ENCODE measurements at places on chromosomes 5 and 9.
A peak's percentile ranks its signal among the peaks of the same experiment; 100 is the strongest.

DNA sequence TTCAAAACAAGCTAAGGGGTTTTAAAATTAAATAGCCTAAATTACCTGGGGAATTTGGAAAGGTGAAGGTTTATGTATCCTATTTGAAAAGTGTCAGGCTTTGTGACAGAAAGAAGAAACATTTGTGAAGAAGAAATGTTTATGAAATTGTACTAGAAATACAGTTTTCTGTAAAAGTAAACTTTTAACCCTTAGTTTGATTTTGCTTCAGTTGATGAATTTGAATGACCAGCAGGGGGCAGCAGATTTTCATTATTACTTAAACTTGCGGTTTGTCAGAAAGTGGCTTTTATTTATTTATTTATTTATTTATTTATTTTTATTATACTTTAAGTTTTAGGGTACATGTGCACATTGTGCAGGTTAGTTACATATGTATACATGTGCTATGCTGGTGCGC lies 58.1 kb downstream of the NNT start:
- peak; percentile 57 for DNase-seq

- no peak for DNase-seq
Measured at GRCh38 chr9:107907715-107908114, 418.1 kb upstream of the KLF4 start.

GRCh38 chr5:113939988-113940387 lies 421.9 kb upstream of the KCNN2 start:
- DNase-seq, result peak; percentile 49

DNA sequence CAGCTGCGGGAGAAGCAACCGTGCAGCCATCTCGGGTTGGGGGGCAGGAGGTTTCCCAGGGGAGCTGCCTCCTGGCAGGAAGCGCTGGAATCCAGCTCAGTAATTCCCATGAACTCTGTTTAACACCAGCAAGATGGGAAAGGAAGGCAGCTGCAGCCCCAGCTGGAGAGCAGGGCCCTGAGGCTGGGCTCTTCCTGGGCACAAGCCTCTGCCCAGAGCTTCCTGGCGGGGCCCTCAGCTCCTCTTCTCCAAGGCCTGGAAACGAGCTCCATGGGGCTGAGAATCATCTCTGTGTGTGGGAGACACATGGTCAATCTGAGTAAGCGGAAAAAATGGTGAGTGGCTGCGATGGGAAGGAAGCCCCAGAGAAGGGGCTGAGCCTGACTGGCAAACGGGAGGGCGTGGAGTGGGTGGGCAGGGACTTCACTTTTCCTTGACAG lies 6.3 kb downstream of the MRPL36 start:
- DNase-seq, result no peak

- peak; percentile 14 for DNase-seq
Measured at GRCh38 chr5:153520952-153521351, 30.5 kb downstream of the GRIA1 start.

- DNase-seq, result no peak
Measured at GRCh38 chr5:112684121-112684520, 53.6 kb upstream of the APC start.

GRCh38 chr5:6291961-6292360 lies 86.4 kb downstream of the MED10 start:
- DNase-seq, result peak; percentile 18

GRCh38 chr9:74281674-74282073 lies 215.5 kb upstream of the RORB start:
- peak; percentile 6 for DNase-seq

DNA sequence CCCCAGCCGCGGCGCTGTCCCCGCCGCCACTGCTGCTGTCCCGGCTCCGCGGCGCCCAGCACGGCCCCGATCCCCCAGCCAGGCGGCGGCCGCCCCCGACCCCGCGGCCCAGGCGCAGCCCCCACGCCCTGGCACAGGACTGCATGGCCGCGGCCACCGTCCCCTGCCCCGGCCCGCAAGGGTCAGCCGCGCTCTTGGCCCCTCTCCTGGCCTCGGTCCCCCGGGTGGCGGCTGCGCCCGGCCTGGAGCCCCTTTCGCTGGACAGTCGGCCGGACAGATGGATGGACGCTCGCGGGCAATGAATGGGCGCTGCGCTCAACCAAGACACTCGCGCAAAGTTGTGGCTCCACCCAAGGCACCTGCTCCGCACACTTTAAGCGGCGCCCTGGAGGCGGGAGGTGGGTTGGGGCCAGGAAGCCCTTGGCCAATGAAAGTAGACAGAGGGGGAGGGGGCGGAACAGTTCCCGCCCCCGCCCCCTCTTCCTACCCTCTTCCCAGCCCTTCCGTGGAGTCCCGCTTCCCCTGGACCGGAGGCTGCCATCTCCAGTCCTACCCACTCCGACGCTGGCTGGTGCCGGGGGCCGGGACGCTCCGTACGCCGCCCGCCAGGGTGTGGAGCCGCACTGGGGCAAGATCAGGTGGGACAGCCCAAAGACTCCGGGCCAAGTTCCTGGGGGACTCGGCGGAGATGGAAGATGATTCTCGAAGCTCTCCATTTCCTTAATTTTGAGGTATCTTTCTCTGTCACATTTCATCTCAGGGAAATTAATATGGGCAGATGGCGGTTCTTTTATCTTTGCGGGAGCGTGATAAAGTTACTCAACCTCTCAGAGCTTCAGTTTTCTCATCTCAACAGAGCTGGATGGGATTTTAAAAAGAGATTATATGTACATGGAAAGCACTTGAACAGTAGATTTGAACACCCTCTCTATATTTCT lies at the start of gene GLDC:
TSS of gene GLDC (minus strand) at position 375 of the 938 bp plus-strand sequence. CDS start at position 145, 230 bp downstream.
- peak; percentile 41 for DNase-seq

DNA sequence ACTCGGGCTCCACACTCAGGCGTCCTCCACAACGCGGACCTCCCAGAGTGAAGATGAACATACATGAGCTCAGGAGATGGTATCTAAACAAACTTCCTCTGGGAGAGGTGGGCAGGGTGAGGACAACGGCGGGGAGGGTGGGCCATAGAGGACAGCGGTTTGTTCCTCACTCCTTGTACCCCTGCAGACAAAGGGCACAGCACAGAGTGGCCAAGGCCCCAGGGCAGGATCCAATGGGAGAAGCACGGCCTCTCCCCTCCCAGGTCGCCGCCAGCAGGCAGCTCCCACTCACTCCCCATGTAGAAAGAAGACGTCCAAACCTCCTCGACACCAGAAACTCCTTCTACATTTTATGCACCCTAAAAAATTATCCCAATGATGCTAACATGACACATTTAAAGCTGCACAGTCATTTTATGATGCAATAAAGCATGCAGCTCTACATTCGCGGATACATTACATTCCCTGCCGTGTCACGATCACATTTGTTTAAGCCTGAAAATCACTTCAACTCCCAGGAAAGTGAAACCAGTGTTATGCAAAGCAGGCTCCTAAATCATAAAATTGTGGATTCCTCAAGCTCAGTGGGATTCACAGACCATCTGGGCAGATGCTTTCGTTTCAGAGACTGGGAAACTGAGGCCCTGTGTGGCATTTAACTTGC lies 87.5 kb upstream of the SARDH start:
- DNase-seq, result peak; percentile 23

GRCh38 chr9:19496321-19497050 lies 87.7 kb downstream of the ACER2 start:
- DNase-seq, result no peak

GRCh38 chr9:35271637-35272036 lies 109.8 kb downstream of the UNC13B start:
- DNase-seq, result peak; percentile 7

DNA sequence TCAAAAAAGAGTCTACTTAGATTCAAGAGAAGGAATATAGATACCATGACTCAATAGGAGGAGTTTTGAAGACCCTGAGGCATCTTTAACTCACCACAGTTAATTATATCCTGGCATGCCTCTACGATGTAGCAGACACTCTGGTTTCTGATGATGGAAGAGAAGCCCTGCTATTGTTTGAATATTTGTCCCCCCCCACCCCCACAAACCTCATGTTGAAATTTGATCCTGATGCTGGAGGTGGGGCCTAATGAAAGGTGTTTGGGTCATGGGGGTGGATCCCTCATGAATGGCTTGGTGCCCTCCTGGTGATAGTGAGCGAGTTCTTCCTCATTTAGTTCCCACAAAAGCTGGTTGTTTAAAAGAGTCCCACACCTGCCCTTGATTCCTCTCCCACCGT lies 147.9 kb upstream of the TBCA start:
- peak; percentile 67 for DNase-seq

- DNase-seq, result no peak
Measured at GRCh38 chr5:1563617-1564181, 39.9 kb upstream of the LPCAT1 start.

DNA sequence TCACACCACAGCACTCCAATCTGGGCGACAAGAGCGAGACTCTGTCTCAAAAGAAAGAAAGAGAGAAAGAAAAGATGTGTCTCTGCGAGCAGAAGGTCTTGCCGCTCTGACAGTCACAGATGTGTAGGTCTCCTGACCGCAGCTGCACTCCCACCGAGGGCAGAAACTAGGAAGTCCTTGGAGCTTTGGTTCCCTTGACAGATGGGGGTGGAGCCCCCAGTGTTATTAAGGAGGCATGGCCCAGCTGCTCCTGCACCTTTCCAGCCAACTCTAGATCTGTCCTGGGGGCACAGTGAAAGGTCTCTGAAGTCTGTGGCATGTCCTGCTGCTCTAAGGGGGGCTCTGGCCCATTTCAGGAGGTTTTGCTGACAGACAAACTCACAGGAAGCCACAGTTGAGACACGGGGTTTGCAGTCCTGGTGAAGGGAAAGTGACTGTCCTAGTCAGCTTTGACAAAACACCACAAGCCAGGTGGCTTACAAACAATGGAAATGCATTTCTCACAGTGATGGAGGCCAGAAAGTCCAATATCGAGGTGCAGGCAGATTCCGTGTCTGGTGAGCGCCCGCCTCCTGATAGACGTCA lies 9.0 kb upstream of the DIPK1B start:
- no peak for DNase-seq

DNA sequence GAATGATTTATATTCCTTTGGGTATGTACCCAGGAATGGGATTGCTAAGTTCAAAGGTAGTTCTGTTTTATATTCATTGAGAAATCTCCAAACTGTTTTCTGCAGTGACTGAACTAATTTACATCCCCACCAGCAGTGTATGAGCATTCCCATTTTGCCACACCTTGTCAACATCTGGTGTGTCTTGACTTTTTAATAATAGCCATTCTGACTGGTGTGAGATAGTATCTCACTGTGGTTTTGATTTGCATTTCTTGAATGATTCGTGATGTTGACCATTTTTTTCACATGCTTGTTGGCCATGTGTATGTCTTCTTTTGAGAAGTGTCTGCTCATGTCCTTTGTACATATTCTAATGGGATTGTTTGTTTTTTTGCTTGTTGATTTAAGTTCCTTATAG lies 421.5 kb downstream of the KIAA0825 start:
- no peak for DNase-seq

- peak; percentile 13 for DNase-seq
Measured at GRCh38 chr9:93354451-93354850, 97.0 kb upstream of the FAM120A start.

DNA sequence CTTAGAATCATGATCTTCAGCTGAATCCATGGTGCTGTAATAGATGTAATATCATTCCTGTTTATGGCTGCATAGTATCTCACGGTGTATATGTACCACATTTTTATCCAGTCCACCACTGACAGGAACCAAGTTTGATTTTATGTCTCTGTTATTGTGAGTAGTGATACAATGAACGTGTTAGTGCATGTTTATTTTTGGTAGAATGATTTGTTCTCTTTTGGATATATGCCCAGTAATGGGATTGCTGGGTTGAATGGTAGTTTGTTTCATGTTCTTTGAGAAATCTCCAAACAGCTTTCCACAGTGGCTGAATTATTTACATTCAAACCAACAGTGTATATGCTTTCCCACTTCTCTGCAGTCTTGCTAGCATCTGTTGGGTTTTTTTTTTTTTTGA lies 175.1 kb upstream of the CDH10 start:
- DNase-seq, result no peak

- DNase-seq, result peak; percentile 30
Measured at GRCh38 chr5:181243018-181243563, 615 bp downstream of the RACK1 start.
